Activated naive CD4-positive, alpha-beta T cell (primary cell): ENCODE measurements at places on chromosomes 7 and 10.

DNA sequence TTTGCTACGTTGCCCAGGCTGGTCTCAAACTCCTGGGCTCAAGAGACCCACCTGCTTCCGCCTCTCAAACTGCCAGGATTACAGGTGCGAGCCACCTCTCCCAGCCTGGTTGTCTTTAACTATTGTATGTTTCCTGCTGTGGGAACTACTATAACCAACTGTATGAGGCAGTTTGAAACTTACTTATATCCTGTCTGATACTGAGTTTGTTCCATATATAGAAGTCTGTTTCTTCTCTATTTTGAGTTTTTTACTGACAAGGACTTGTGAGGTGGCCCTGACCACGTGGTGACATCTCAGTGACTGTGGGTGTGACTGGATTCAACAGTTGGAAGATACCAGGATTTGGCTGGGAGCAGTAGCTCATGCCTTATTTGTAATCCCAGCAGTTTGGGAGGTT, 14.2 kb downstream of the FBH1 start:
- DNase-seq = no peak

DNA sequence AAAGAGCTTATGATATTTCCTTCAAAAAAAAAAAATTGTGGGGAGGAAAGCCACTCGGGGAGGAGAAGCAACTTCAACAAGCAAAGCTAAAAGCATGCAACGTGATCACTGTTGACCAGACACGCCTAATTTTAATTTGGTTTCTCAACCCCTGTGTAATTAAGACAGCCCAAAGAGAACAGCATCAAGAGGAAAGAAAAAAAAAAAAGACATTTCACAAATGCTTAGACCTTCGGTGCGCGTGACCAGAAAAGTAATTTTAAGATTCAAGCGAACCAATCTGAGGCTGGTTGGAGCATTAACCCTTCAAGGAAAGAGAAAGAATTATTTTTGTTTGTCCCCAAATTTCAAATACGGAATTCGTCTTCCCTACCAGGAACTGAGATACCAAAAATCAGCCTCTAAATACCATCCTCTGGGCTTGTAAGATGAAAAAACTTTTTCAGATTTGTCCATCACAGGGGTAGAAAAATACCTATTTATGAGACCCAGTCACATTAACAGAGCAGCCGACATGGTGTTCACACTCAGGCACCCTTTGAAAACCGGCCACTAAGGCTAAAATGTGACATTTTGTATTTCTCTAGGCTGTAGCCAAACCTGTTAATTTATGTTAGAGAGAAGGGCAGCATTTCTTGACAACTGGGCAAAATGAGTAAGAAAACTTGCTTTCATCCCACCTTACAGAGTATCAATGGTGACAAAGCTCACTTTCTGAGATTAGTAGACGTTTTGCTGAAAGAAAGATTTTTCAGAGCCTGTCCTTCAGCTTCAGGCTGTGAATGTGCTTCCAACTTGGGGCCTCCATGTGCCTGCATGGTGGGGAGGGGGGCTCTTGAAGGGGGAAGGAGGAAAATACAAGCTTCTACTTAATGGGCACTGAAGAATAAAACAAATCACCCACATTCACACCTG, 179.9 kb upstream of the KLF14 start:
- no peak for DNase-seq

DNA sequence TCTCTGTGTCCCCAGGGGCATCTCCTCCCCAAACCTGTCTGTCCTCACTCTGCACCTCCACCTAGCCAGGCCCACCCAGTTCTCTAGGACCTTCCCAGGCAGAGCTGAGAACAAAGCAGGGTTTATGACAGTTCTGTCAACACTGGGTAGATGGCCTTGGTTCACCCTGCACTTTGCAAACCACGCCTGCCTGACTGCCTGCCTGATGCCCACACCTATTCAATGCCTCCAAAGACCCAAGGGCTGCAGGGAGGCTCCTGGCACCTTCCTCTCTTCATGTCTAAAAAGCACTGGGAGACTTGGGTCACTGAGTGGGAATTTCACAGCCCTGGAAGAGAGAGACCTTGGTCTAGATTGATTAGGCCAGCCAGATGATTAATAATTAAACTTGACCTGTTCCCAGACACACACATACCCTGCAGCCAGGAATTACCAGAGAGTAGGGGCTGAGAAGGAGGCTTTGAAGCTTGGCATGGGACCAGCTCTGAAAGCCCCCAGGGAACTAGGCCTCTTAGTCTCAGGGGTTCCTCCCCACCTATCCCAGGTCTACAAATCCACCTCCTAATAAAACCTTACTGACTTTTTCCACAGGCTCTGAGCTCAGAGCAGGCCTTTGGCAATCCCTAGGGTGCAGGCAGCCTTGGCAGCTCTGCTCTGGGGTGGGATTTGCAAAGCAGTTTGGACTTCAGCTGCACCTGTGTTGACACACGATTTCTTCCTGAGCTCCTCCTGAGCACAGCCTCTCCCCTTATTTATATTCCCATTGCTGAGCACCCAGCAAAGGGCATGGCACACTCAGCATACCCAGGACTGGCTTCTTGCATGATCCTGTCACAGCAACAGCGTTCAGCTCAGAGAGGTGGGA, 25.7 kb upstream of the PDCD4 start:
- DNase-seq = no peak

DNA sequence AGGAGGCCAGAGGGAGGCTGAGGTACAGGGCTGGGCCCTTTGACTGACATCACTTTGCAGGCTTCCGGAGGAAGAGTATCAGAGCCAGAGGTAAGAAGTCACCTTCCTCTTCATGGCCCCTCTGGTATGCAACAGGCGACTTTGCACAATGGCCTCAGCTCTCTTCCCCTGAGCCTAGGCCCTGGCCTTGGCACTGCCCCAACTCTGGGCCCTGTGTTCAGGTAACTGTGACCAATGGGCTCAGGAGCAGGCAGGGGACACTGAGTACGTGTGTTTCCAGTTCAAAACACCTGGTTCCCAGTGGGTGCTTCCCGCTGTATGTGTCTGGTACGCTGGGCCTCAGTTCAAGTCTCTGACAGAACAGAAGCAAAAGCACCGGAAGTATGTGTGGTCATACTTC, 12.1 kb upstream of the PAX2 start:
- no peak for DNase-seq

- DNase-seq = no peak
These were observed 29.8 kb downstream of the UBE2D4 start for GRCh38 chr7:43956027-43956426.

DNA sequence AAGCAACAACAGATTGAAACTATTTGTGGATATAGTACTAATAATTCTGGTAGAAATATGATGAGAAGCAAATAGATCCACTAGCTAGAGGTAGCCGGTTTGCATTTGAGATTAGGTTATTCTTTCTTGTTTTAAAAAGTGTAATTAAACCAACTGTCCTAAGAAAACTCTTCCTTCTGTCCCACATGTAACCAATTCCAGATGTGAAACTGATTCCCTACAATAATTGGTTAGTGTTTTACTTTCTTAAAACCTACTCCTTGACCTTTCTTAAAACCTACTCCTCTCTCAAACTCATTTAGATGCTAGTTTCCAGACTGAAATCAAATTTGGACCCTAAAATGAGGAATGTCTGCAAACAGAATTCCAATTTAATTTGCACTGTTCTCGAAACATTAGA, 521.5 kb downstream of the SUGCT start:
- DNase-seq = no peak

DNA sequence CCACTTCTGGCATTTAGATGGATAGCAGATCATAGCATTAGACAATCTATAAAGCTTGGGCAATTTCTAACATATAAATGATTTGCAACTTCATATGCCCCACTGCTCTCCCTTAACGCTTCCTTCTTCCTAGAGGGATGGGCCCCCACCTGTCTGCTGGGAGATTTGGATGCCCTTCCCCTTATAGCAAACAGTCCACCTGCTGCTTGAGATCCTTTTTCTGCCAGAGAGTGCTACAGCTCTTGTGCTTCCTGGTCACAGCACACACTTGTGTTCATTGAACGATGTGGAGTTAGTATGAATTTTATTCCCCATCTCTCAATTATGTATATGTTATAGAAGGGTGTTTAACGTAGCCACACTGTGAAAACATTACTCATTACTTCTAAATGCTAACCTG, 10.4 kb upstream of the PCGF5 start:
- DNase-seq = no peak

- no peak for DNase-seq
These were observed 39.6 kb upstream of the HSPB1 start for GRCh38 chr7:76262683-76263402.

GRCh38 chr7:150722431-150722931, 6.1 kb downstream of the GIMAP1 start:
- no peak for DNase-seq

- no peak for DNase-seq
These were observed 1.6 kb upstream of the ARHGAP12 start for GRCh38 chr10:31930023-31930751.

DNA sequence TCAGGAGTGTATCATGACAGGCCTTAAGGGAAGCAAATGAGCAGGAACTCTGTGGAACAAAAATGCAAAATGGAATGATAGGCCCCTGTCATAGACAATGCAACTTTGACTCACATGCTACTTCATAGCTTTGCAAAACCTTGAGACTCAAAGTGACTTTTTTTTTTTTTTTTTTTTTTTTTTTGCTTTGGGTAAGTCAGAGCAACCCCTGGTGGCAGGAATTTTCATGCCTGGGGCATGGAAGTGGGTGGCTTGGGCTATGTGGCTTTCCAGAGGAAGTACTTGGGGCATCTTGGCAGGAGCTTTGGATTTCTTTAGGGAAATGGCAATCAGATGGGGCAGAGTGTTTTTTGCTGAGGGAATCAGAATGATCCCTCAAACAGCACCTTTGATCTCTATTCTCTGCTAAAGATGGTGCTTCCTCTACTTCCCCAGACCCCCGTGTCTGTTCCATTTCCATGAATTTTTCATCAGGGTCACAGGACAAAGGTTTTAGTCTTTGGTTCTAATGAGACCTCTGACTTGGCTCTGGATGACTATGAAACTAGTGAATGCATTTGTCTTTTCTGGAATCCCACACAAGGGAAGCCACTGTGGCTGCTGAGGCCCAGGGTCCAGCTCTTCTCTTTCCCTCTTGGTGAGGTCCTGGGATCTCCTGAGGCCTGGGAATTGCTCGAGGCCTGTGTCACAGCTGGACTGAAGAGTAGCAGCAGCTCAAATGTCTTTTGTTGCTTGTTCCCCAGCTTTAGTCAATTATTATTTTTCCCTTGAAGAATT, 62.8 kb downstream of the TACC2 start:
- DNase-seq = no peak

DNA sequence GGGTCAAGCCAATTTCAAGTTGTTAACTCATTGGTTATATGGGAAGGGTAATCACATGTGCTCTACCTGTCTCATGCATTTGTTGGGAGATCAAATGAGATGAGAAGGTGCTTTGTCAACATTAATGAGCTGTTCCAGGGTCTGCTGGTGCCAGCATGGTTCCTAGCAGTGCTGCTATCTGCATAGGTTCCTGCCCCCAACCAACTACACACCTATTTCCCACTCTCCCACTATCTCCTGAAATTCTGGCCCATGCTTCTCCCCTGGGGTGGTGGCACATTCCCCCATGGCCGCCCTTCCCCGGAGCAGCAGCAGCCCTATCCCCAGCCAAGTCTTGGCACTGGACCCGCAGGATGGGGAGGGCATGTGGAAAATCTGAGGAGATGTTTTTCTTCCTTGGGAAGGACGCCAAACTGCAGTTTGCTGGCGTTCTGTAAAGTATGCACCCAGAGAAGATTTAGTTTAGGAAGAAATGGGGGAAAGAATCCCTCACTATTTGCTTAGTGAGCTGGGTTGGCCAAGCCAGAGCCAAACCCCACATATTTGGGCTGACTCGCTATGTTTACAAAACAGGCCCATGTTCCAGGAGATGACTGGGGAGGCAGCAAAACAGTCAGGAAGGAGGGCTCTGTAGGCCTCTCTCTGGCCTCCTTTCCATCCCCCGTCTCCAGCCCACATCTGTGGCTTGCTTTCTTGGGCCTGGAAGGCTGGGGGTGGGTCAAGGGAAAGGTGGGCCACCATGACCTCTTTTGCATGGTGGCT, 42.5 kb downstream of the PPP1R3C start:
- no peak for DNase-seq

GRCh38 chr7:155665957-155666287, 21.5 kb downstream of the RBM33 start:
- DNase-seq = no peak

DNA sequence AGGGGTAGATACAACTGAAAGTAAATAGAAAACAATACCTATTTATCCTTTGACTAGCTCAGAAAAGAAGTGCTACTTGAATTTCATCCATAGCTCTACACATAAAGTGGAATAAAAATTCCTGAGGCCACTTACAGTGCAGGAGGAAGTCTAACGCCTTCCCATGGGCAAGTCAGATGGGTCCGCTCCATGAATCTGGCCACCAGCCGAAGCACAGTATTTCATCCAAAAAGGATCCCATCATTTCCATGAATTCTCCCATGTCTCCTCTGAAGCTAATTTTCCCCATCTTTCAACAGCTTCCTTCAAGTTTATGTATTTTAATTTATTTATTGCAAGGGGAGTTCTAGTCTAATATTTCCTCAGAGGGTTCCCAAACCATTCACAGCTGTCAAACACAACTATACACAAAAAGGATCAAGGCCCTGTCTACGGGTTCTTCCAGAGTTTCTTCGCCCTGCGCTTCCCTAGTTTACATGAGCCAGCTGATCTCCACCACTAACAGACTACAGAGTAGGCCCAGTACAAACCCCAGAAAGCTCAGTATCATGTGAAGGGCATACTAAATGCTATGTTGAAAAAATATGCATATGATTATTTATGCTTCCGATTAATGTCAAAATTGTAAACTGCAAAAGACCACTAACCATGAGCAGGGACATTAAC, 184.7 kb downstream of the DOCK4 start:
- DNase-seq = no peak

DNA sequence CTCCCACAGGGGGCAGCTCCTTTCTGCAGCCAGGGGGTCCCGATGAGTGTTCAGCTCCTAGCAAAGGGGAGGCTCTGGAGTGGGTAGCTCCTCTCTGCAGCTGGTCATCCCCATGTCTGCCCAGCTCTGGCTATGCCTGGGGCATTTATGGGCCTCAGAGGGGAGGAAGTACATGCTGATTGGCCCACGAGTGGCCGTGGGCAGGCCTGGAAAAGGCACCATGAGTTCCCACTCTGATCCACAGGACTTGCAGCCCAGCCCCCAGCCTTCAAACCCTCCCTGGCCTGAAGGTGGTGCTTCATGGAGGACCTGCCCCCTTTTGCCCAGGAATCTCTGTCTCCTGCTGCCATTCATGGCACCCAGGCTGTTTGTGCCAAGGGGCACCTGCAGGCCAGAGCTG, 268.8 kb downstream of the DNAJB6 start:
- no peak for DNase-seq

GRCh38 chr7:103573479-103574058, 127.6 kb upstream of the SLC26A5 start:
- DNase-seq = no peak

- DNase-seq = no peak
These were observed 64.3 kb upstream of the RET start for GRCh38 chr10:43012578-43012977.
